Foreskin keratinocyte (primary cell): ENCODE measurements at places on chromosomes 13 and 19.

GRCh38 chr13:41299316-41300094 lies 11.6 kb upstream of the NAA16 start:
- DNase-seq = no peak

DNA sequence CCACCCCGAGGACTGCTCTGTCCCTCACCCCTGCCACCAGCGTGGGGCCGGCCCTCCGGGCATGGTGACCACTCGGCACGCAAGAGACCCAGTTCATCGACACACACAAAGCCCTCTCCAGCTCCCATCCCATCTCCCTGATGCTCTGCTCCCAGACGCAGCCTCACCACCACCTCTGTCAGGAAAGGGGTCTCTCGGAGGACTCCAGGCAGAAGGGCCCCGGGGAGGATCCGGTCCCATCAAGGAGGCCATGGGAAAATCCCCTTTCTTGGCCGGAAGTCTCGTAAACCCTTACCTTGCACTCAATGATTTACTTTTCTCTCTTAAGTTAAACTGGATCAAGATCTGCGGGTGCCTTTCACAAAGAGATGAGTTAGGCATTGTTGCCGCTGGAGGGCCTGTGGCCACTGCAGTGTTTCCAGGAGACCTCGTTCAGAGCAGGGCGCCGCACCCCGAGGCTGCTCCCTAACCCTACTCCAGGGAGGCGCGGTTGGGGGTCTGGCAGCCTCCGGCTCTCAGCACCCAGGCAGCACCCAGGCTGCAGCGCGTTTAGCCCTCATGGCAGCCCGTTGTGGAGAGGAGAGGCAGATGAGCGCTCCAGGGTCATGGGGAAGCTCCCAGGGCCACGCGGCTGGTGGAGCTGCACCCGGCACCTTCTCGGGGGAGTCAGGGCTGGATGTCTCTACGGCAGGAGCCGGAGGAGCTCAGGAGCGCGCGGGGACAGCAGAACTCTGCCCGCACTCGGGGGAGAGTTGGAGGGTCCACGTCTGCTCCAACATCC lies 31.0 kb downstream of the C2CD4C start:
- DNase-seq = no peak

GRCh38 chr13:102721800-102722231 lies 27.0 kb upstream of the METTL21C start:
- no peak for DNase-seq

- no peak for DNase-seq
Measured at GRCh38 chr13:74644229-74644628, 510.0 kb upstream of the KLF12 start.

DNA sequence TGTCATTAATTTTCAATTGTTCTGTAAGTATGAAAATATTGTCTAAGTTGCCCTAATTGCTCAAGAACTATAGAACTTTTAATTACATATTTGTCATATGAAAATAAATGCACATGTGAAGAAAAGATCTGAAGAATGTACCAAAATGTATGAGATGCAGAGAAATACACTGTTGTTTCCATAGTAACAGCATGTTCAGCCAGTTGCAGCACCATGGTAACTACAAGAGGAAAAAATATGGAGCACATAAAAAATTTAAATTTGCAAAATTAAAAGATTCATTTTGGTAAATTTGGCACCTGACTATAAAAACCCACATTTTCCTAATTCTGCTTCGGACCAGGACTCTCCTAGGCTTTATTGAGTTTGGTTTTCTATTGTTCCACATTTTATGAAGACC lies 1170.0 kb upstream of the MIR17HG start:
- no peak for DNase-seq

- peak; percentile 54 for DNase-seq
Measured at GRCh38 chr19:862581-863314, 3.3 kb downstream of the CFD start.

DNA sequence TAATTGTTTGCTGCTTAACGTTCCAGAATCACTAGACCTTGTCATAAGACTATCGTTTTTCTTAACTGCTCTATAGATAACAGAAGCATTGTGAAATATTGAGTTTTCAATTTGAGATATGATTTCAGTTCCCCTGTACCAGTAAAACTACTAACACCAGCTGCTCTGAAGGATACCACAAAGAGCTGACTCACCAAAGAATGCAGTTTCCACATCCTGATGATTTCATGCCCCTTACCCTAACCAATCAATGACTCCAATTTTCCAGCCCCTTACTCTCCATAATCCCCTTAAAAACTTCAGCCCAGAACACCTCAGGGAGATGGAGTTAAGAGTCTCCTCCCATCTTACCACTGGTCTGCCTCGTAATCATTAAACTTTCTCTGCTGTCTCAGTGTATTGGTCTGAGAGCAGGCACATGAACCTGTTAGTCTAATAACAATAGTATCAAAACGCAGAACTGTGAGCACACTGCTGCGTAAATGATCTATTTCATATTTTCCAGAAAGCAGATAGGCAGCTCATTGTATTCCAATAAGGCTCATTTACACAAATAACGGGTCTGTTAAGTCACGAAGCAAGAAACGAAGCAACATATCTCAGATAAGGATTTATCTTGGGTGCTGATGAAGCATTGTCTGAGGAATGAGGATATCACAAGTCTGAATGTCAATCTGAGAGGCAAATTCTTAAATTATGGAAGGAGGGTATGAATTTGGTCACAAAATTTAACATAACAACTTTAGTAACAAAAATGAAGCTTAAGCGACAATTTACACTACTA lies 14.1 kb upstream of the CCNA1 start:
- DNase-seq = peak; percentile 60

- no peak for DNase-seq
Measured at GRCh38 chr13:38641164-38641948, 45.5 kb upstream of the FREM2 start.

GRCh38 chr13:81406022-81406421 lies 1065.1 kb upstream of the SPRY2 start:
- no peak for DNase-seq

GRCh38 chr13:29543230-29544215 lies 52.0 kb downstream of the SLC7A1 start:
- no peak for DNase-seq

GRCh38 chr19:50861010-50861409 lies 6.3 kb downstream of the KLK3 start:
- DNase-seq = peak; percentile 42

- no peak for DNase-seq
Measured at GRCh38 chr13:110472904-110473563, 88.5 kb downstream of the RAB20 start.

DNA sequence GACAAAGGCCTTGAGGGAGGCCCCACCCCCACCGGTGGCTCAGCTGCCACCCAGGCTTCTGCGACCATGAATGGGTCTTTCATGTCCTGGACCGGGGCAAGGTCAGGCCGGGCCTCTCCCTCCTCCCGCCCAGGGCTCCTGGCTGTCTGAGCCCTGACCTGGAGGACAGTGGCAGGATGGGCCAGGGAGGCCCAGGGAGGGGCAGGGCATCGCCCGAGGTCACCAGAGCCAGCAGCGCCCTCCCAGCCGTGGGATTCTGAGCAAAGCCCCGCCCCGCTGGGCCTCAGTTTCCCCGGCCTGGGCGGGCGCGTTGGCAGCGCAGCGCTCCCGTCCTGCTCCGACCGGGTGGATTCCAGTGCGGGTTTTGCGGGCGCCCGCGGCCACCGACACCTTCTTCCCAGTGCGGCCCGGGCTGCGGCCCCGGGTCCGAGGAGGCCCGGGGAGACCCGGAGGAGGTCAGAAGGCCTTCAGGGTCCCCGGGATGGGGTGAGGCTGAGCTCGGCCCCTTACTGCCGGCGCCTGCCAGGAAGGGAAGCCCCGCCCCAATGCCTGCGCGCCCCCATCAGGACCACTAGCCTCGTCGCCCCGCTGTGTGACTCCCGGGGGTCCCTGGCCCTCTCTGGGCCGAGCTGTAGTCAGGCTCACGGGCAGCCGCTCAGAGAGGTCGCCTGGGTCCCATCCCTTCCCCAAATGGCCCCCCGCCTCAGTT lies 24.6 kb upstream of the SEMA6B start:
- no peak for DNase-seq

- no peak for DNase-seq
Measured at GRCh38 chr13:35139591-35139990, 197.5 kb downstream of the NBEA start.

DNA sequence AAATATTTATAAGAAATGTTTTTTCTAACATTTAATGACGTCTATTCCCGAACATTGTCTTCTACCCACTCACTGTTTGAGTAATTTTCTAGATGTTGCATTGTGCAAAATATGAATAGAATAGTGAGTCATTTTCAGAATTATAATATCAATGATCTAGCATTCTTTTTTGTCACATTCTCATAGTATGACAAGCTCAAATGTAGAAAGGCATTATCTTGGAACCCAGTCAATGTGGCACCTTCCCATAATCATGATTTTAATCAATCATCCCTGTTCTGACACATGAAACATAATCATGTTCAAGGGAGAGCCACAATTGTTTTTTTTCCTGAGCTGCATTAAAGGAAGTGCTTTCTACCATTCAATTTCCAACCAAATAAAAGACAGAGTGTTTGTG lies 265.8 kb downstream of the OXGR1 start:
- DNase-seq = peak; percentile 55

- no peak for DNase-seq
Measured at GRCh38 chr19:39083599-39083982, 577 bp upstream of the ACP7 start.

DNA sequence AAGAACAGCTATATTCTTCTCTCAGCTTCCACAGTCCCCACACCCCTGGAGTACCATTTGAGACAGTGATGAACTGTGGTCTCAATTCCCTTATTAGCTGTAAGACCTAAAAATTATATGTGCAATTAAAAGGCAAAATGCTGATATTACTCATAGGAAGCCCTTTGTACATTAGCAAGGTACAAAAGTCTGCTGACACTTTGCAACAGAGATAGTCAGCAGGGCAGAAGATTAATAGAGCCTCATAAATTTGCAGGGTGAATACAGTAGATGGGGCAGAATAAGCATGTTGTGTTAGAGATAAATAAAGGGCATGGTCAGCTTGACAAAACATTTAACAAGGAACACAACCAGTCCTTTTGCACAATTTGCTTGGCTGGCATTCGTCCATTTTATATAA lies 210.0 kb upstream of the OBI1 start:
- no peak for DNase-seq

GRCh38 chr19:12666265-12667048 lies at the start of the genes MAN2B1 and WDR83:
MAN2B1 (minus strand) TSS chr19:12666742; CDS start chr19:12666701, 41 bp downstream.
WDR83 (plus strand) TSS chr19:12666807; CDS start chr19:12669791, 2,984 bp downstream.
- no peak for DNase-seq

- no peak for DNase-seq
Measured at GRCh38 chr19:58091251-58091995, 6.6 kb downstream of the ZSCAN18 start.

DNA sequence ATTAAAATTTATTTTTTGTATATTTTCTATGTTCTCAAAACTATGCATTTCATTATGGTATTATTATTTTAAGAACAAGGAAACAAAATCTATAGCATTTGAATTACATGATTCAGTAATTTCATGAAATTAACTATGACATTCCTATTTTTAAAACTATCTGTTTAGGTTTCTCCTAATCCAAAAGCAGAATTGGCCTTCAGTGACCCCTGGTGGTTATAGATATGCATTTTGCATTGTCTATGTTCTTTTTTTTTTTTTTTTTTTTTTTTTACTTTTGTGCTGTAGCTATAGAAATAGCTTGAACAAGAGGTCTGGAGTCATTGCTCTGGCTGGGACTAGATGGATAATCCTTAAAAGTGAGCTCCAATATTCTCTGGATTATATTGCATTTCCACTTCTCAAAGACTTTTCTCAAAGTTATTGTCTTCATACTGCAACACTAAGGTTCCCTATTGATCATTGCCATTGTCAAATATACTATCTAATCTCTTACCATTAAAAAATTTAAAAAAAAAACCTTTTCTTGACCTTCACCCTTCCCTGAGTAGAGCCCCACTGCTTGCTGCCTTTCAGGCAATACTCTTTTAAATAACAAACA lies 15.9 kb upstream of the DNAJC3 start:
- peak; percentile 36 for DNase-seq

DNA sequence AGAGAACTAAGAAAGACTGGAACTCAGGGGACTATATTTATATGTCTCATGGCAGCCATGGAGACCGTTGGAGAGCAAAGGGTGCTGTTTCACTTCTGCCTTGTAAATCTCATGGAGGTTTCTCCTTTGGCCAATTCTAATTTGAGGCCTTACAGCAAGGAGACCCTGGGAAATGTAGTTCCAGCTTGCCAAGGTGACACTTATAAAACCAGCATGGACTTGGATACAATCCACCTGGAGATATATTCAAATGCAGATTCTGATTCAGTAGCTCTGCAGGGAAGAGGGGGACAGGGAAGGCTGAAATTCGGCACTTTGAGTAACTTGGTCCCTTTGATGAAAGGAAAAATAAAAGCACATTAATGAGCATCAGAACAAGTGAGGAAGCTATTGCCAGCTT lies 90.0 kb downstream of the OXGR1 start:
- DNase-seq = no peak

DNA sequence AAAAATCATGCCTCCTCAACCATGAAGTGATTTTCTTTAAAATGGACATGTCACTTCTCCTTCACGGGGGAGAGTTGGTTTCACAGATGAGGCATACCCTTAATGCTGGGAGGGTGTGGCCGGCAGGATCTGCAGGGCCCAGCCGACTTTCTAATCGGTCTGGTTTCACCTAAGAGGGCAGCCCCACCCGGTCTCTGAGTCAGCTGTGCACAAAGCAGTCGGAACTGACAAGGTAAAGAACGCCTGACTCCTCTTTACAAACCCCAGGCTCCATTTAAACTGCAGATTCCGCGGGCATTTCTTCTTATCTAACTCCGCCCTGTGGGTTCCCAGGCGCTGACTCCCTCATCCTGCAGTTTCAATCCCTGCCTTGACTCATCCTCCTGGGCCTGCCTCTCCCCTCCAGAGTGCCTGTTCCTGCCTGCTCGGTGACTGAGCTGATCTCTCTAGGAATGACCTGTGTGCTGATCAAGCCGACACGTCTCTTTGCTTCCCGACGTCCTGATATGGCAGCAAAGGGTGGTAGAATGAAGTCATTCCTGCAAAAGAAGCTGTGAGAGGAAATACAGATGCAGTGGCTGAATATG lies 63.4 kb downstream of the EFNB2 start:
- DNase-seq = peak; percentile 100

DNA sequence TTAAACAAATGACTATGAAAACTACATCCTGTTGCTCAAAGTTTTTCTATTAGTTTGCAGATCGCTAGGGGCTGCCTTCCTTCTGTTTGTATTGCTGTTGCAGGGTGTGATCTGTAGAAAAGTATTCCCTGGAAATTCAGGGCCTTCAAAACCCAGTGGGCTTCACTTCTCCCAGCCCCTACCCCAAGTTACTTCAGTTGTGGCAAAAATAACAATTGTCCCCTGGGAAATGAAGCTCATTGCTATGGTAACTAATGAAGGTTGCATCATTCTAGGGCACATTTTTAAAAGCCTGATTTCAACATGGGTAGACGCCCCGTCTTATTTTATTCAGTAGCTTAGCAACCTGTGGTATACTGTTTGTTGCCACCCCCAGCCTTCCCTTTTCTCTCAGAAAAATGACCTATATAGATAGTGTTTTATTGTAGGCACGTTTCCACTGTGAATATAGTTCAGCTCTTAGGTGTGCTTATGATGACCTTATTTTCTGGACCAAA lies 60.9 kb downstream of the WDFY2 start:
- no peak for DNase-seq

DNA sequence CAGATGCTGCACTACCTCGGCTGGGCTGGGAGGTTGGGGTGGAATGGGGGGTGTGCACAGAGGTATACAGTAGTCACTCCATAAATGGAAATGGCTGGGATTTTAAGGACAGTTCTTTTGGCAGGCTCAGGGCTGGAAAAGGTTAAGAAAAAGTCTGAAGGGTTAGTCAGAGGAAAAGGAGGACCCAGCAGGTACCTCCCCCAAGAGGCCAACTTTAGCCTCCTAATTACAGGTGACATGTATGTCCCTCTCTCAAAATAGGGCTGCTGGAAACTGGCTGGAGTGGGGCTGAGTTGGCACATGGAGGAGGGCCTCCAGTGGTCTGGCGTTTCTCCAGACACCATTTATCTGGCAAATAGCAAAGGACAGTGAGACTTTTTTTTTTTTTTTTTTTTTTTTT lies 994 bp downstream of the CCDC194 start:
- DNase-seq = no peak
